ENCODE measurements at places on chromosomes 11 and 22. TPM values are rescaled to one million over a fixed set of nuclear protein-coding genes. Genes with fewer than 3 reads are reported as not detected.

Gene LGALS12
- 4.2 TPM for polyA plus RNA-seq

Gene MRGPRE
- 0.18 TPM for polyA plus RNA-seq

Gene OR52E8
- polyA plus RNA-seq = not detected

GRCh38 chr11:43907028-43907975, 26.7 kb downstream of the ALKBH3 start:
- no peak for DNase-seq

DNA sequence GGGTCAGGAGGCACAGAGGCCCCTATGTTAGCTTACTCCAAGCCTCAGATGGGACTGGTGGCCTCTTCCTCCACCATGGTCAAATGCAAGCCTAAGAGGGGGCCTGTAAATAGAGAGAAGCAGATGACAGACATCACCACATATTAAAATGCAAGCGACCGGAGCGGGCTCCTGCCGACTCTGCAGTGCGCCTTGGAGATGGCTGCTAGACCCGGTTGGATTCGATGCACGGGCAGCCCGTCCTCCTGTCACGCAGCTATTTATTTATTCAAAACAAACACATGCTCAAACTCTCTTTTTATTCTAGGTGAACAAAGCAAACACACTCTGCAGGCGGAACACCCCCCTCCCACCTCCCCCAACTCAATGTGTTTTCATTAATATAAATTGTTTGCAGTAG, 208.0 kb downstream of the DSCAML1 start:
- DNase-seq = no peak

DNA sequence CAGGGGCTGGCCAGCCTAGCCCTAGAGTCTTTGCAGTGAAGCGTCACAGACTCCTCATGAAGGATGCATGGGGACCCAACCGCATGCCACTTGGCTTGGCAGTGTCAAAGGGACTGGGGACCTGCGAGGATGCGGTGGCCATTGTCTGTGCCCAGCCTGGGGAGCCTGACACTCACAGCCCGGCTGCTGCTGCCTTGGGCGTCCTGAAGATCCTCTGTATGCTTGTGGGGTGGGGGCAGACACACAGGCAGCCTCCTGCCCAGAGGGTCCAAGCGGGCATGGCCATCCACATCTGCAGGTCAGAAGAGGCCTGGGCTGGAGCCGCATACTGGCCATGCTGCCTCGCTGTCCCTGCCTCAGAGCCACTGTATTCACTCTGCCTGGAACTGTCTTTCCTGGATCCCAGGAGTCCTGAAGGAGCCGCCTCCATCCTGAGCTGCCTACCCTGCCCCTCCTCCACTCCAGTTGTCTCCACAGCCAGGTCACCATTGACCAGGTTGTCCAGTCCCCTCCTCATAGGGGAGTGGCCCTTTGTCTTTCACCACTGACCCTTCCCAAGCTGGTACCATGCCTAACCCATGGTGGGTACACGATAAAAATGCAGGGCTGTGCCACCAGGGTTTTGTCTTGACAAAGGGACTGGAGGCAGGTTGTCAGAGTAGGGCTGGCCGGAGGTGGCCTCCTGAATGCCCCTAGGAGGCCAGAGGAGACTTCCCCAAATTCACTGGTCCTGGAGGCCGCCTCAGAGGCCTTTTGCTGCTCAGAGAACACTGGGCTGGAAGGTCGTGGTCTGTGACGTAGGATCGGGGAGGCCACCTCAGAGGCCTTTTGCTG, 107.0 kb downstream of the KCNQ1OT1 start:
- no peak for DNase-seq

DNA sequence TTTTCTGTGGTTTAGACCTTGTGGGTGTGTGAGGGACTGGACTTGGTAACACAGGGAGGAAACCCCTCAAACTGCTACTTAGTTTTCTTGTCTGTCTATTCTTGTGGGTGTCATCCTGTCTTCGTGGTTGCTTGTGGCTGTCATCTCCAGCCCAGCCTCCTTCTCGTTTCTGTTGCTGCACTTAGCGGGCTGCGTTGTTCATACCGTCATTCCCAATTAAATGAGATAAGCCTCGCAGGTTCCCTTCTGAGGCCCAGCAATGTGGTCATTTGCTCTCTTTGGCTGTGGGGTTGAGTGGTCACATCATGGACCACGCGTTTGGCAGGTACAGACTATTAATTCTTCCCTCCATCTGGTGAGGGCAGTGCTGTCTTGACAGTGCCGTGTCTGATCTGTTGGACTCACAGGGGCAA, 18.8 kb downstream of the PANX1 start:
- no peak for DNase-seq

Data from urinary bladder (tissue), 4 donors.